ENCODE measurements at places on chromosomes 16 and 17. TPM values are rescaled to one million over a fixed set of nuclear protein-coding genes. Genes with fewer than 3 reads are reported as not detected.

DNA sequence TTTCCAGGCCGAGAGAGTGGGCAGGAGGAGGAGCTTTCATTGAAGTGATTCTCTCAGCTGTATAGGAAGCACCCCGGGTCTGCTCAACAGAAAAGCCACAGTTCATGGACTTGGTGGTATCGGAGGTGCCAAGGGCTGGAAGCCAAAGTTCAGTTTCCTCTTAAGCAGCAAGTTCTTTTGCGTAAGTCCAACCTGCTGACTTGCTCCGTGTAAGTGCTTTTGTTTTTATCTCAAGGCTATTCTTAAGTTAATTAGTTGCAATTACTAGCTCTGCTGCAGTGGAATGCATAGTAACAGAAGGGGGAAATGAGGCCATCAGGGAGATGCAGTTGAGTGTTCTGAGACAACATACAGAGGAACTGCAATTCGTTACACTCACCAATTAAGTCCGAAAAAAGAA, 44.6 kb downstream of the SMIM36 start:
- peak; percentile 87 for DNase-seq

DNA sequence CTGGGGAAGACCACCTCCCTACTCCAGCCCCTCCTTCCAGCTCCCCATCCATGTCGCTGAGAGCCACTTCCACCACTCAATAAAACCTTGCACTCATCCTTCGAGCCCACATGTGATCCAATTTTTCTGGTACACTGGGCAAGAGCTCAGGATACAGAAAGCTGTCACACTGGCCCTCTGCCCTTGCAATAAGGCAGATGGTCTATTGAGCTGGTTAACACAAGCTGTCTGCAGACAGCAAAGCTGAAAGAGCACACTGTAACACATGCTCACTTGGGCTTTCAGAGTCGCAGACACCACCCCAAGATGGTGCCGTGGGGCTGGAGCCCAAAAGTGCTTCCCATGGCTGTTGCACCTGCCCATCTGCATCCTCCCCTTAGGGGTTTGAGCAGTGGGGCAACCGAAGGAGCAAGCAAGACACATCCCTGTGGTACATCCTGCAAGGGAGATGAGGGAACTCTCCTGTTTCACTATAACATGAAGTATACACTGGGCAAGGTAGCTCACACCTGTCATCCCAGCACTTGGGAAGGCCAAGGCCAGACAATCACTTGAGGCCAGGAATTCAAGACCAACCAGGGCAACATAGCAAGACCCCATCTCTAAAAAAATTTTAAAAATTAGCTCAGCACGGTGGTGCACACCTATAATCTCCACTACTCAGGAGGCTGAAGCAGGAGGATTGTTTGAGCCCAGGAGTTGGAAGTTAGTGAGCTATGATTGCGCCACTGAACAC, 52.8 kb upstream of the C17orf78 start:
- no peak for DNase-seq

GRCh38 chr17:67639979-67640378, 77.8 kb upstream of the NOL11 start:
- DNase-seq, result no peak

DNA sequence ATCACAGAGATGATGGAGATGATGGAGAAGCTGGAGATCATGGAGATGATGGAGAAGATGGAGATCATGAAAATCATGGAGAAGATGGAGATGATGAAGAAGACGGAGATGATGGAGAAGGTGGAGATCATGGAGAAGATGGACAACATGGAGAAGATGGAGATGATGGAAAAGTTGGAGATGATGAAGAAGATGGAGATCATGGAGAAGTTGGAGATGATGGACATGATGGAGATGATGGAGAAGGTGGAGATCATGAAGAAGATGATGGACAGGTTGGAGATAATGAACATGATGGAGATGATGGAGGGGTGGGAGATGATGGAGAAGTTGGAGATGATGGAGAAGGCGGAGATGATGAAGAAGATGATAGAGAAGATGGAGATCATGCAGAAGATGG, 34.5 kb downstream of the RBFOX3 start:
- no peak for DNase-seq

GRCh38 chr17:29376667-29377270, 13.4 kb upstream of the TAOK1 start:
- DNase-seq, result peak; percentile 53

GRCh38 chr16:1677339-1677738, 740 bp upstream of the JPT2 start:
- no peak for DNase-seq

GRCh38 chr17:32518646-32519227, 31.9 kb downstream of the CDK5R1 start:
- no peak for DNase-seq

GRCh38 chr16:65392806-65393565, 271.1 kb upstream of the CDH11 start:
- no peak for DNase-seq

ZPBP2 gene
- 224 TPM for polyA plus RNA-seq

DNA sequence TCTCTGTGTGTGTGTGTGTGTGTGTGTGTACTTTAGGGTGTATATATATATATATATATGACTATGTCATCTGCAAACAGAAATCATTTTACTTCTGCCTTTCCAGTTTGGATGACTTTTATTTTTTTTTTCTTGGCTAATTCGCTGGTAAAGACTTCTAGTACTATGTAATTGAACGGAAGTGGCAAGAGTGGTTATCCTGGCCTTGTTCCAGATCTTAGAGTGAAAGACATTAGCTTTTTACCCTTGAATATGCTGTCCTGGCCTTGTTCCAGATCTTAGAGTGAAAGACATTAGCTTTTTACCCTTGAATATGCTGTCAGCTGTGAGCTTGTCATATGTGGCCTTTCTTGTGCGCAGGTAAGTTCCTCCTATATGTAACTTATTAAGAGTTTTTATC, 72.7 kb upstream of the MYOCD start:
- DNase-seq, result no peak

GRCh38 chr17:58403311-58403710, 14.0 kb downstream of the RNF43 start:
- DNase-seq, result no peak

- no peak for DNase-seq
Observed at GRCh38 chr17:68749349-68750207, 148.4 kb upstream of the FAM20A start.

DUS2 gene
- 62.5 TPM for polyA plus RNA-seq

DNA sequence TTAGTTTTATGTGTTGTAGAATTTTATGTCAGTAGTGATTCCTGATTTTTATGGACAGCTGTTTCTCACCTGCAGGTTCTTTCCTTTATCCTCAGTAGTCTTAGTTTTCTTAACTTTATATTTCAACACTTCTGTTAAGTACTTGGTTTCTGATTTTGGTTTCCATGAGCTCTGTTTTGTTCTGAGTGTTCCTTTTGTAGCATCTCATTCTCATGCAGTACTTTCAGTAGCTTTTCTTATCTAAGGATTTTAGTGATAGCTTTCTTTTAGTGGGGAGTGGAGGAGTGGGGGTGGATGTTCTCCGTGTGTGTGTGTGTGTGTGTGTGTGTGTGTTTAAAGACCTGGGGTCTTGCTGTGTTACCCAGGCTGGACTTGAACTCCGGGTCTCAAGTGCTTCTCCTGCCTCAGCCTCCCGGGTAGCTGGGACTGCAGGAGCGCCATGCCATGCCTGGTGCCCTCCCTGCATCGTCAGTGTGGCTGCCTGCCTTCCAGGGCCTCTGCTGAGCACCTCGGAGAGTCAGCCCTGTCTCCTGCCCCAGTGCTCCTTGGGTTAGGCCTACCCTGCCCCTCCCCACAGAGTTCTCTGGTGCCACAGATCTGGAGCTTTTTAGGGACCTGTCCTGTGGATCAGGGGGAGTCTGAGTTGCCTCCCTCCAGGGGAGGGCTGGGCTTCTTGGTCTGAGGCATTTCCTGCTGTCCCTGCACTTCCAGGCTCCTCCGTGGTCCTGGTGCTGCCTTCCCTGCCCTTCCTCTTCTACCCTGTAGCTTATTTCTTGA, 4.3 kb upstream of the ZNF750 start:
- no peak for DNase-seq

GRCh38 chr16:83586461-83587200, 221.1 kb upstream of the HSBP1 start:
- DNase-seq, result no peak

DNA sequence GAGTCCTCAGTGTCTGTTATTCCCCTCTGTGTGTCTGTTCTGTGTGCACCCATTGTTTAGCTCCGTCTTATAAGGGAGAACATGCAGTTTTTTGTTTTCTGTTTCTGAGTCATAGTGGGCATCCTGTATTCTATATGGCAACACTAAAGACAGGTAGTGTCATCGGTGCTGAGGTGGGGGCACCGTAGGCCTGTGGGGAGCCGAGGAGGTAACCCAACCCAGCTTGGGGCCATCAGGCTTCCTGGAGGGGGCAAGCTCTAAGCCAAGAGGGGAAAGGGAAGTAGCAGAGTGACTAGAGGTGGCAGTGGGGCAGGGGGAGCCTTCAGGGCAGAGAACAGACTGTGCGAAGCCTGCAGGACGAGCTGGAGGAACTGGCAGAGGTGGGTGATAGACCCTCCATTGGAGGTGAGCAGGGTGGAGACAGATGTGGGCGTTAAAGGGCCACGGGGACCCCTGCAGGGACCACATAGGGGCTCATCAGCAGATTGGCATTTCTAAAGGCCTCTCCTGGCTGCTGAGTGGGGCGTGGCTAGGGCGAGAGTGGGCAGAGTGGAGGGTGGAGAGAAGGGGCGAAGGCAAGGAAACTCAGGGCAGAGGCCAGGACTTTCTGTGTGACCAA, 36.5 kb downstream of the CPNE2 start:
- DNase-seq, result no peak

DNA sequence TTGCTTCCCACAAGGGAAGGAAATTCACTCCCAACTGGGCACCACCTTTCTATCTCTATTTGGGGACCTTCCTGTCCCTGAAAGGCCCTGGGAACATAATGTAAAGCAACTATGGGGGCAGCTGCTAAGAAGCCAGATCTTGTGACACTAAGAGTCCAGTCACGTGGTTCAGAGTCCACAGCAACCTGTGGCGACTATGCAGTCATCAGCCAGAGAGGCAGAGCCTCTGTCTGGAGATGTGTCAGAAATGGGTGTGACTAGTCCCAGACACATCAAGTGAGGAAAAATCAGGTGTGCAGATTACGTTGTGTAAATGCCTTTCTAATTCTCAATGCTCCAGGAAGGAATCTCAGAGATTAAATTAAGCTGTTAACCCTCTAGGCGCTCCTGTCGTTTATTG, 26.6 kb upstream of the SKAP1 start:
- no peak for DNase-seq

CD300LG gene
- 49.2 TPM for polyA plus RNA-seq

DHX40 gene
- polyA plus RNA-seq, result 53.2 TPM

DNA sequence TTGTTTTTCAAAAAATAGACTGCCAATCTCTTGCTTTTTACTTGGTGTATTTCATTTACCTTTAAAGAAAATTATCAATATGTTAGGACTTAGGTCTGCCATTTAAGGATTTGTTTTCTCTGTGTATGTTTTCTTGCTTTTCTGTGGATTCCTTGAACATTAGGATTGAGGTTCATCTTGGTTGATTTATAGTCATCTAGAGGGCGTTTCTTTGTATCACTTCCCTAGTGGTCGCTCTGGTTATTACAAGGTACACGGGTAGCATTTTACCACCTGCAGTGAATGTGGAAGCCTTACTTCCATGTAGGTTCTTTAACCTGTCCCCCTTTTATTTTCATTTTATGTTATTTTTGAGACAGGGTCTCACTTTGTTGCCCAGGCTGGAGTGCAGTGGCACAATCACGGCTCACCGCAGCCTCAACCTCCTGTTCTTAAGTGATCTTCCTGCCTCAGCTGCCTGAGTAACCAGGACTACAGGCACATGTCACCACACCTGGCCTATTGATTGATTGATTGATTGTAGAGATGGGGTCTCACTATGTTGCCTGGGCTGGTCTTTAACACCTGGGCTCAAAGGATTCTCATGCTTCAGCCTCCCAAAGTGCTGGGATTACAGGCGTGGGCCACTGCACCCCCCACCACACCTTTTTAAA, 35.2 kb upstream of the CBX4 start:
- no peak for DNase-seq

SLC6A2 gene
- polyA plus RNA-seq, result 16.6 TPM

GRCh38 chr16:69706256-69706974, 19.9 kb downstream of the NQO1 start:
- DNase-seq, result no peak

DNA sequence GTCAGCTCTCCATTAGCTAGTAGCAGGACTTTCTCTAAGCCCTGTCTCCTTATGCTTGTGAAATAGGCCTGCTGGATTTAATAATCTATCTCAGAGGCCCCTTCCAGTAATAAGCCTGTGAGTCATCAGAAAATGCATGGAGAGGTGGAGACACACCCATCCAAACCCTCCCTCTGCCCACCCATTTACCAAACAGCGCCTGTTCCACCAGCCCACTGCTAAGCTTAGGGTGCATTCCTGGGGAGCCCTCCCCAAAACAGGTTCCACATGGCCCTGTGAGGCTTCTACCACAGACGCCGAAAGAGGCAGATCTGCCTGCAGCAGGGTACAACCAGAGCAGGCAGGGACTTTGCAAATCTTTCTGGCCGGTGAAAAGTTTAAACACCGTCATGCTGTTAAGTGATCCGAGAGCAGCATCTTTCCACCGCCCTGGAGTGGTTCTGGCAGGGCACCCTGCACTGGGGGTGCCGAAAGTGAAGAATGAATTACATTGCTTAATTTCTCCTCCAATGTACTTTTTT, 99.3 kb downstream of the GAS7 start:
- DNase-seq, result no peak

DNA sequence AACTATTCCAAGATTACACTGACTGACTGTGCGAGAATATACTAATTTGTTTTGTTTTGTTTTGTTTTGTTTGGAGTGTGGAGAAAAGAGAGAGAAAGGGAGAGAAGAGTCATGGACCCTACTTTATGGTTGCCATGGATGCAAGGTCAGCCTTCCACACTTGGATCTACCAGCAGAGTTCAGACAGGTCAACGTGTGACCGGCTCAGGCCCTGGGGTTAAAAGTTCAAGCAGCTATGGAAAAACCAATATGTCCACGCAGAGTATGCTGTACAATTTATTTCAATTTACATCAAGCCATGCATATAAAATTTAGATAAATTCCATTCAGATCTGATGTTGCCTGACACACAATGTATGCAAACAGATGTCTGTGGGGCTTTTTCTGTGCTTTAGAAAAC, 122.8 kb downstream of the SKAP1 start:
- DNase-seq, result no peak

- DNase-seq, result peak; percentile 58
Observed at GRCh38 chr17:63946440-63947363, 14.6 kb upstream of the CD79B start.

BAIAP3 gene
- 23.0 TPM for polyA plus RNA-seq

DNA sequence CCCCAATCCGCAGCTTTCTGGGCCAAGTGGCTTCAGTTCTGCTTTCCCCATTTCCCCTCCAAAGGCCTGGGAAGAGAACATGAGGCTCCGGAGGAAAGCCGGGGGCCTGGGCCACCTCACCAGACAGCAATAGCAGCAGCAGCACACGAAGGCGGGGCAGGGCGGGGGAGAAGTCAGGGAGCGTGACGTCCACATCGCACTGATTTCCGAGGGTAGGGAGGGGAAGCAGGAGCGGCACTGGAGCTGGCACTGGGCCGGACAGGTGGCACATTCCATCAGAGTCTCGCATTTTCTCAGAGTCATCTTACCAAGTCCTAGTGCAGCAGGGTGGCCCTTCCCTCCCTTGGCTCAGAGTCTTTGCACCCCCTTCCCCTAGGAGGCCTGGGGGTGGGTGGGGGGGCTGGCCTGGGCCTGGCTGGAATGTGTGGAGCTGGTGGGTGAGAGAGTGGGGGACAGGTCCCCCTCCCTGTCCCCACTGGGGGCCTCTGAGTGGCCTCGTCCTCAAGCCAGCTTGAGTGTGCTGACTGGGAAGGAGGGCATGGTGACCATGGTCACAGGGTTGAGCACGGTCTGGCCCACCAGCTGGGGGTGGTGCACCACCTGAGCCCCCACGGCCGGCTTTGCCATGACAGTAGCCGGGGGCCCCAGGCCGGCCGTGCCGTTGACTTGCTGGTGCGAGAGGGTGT, 14.3 kb downstream of the MNT start:
- no peak for DNase-seq

Data from testis (tissue), 5 donors.